ENCODE measurements at places on chromosomes 3 and 15. TPM values are rescaled to one million over a fixed set of nuclear protein-coding genes. Genes with fewer than 3 reads are reported as not detected.

The CHCHD6 gene
- 3.4 TPM for total RNA-seq

The GAP43 gene
- total RNA-seq = not detected

The HAPLN3 gene
- 30.7 TPM for total RNA-seq

The TTC21A gene
- total RNA-seq = 5.6 TPM

The LCTL gene
- not detected for total RNA-seq

The IL12A gene
- total RNA-seq = 4.1 TPM

The ANAPC13 gene
- total RNA-seq = 29.6 TPM

The AQR gene
- total RNA-seq = 38.4 TPM

The CYP11A1 gene
- total RNA-seq = 0.42 TPM

The MYZAP gene
- total RNA-seq = 5.1 TPM

The TRIM42 gene
- total RNA-seq = not detected

The ITPKA gene
- 0.10 TPM for total RNA-seq

The LRRIQ4 gene
- total RNA-seq = not detected

The DTWD1 gene
- 11.4 TPM for total RNA-seq

The GCNT3 gene
- not detected for total RNA-seq

The DAPK2 gene
- total RNA-seq = 2.2 TPM

The GRK7 gene
- total RNA-seq = 0.10 TPM

The CACNA2D3 gene
- 2.0 TPM for total RNA-seq

The DAZL gene
- 0.10 TPM for total RNA-seq

The TEX264 gene
- total RNA-seq = 20.1 TPM

The NR2F2 gene
- total RNA-seq = not detected

The GP9 gene
- 28.1 TPM for total RNA-seq

The CIB2 gene
- 1.9 TPM for total RNA-seq

The FOXL2 gene
- total RNA-seq = not detected

The TTC23 gene
- 0.10 TPM for total RNA-seq

The THPO gene
- total RNA-seq = not detected

The AADACL2 gene
- total RNA-seq = not detected

The CD200R1 gene
- total RNA-seq = 5.1 TPM

The TMEM207 gene
- not detected for total RNA-seq

The CCDC9B gene
- 0.63 TPM for total RNA-seq

The TFDP2 gene
- 39.1 TPM for total RNA-seq

The KLHL6 gene
- 24.9 TPM for total RNA-seq

The RTP3 gene
- 0.10 TPM for total RNA-seq

The PP2D1 gene
- not detected for total RNA-seq

The IFRD2 gene
- total RNA-seq = 19.0 TPM

The FNDC3B gene
- 46.1 TPM for total RNA-seq

The C3orf20 gene
- 0.21 TPM for total RNA-seq

The LTF gene
- total RNA-seq = 0.52 TPM

The CP gene
- total RNA-seq = 0.21 TPM

The OIP5 gene
- 0.21 TPM for total RNA-seq

The GATM gene
- 2.3 TPM for total RNA-seq

The EBLN2 gene
- 18.8 TPM for total RNA-seq
